ENCODE measurements at places on chromosomes 2 and 18. TPM values are rescaled to one million over a fixed set of nuclear protein-coding genes. Genes with fewer than 3 reads are reported as not detected.
A peak's percentile ranks its signal among the peaks of the same experiment; 100 is the strongest.

The SPDYA gene
- 1.3 TPM for total RNA-seq

The SCN2A gene
- 8.2 TPM for total RNA-seq

The QPCT gene
- total RNA-seq, result 23.1 TPM

The AKAIN1 gene
- total RNA-seq, result not detected

The IL1R2 gene
- not detected for total RNA-seq

- H3K36me3 ChIP-seq, result no peaks in the 10 kb centered on the region
- H3K4me3 ChIP-seq, result no peak overlapping the region
- H3K4me1 ChIP-seq, result no peaks in the 10 kb centered on the region
- no peak overlapping the region for H3K27ac ChIP-seq
Observed at GRCh38 chr2:174166261-174166660, 82.1 kb downstream of the OLA1 start.

GRCh38 chr2:66601624-66602023, 166.7 kb downstream of the MEIS1 start:
- no peak overlapping the region for H3K27ac ChIP-seq
- no peaks in the 10 kb centered on the region for H3K27me3 ChIP-seq
- DNase-seq, result no peak
- no peak overlapping the region for H3K4me3 ChIP-seq
- H3K4me1 ChIP-seq, result no peaks in the 10 kb centered on the region
- H3K36me3 ChIP-seq, result no peaks in the 10 kb centered on the region

- DNase-seq, result no peak
- no peak overlapping the region for H3K27ac ChIP-seq
- peak overlapping the region; percentile 41 for H3K4me3 ChIP-seq
- H3K27me3 ChIP-seq, result peaks cover 54% of the 10 kb centered on the region
Observed at GRCh38 chr2:60556576-60557485, 3.4 kb upstream of the BCL11A start.

- no peaks in the 10 kb centered on the region for H3K36me3 ChIP-seq
- H3K27me3 ChIP-seq, result no peaks in the 10 kb centered on the region
- H3K4me1 ChIP-seq, result peaks cover 26% of the 10 kb centered on the region
- no peak overlapping the region for H3K27ac ChIP-seq
Observed at GRCh38 chr2:215615803-215616174, 179.9 kb upstream of the FN1 start.

GRCh38 chr2:120465989-120466703, 120.2 kb downstream of the INHBB start:
- H3K27me3 ChIP-seq, result peaks cover 2% of the 10 kb centered on the region
- H3K27ac ChIP-seq, result no peak overlapping the region
- H3K4me3 ChIP-seq, result no peak overlapping the region
- DNase-seq, result no peak
- no peaks in the 10 kb centered on the region for H3K36me3 ChIP-seq
- H3K4me1 ChIP-seq, result peaks cover 15% of the 10 kb centered on the region

- H3K27me3 ChIP-seq, result no peaks in the 10 kb centered on the region
- peaks cover 2% of the 10 kb centered on the region for H3K36me3 ChIP-seq
Observed at GRCh38 chr18:48767090-48767690, 183.6 kb downstream of the SMAD7 start.

DNA sequence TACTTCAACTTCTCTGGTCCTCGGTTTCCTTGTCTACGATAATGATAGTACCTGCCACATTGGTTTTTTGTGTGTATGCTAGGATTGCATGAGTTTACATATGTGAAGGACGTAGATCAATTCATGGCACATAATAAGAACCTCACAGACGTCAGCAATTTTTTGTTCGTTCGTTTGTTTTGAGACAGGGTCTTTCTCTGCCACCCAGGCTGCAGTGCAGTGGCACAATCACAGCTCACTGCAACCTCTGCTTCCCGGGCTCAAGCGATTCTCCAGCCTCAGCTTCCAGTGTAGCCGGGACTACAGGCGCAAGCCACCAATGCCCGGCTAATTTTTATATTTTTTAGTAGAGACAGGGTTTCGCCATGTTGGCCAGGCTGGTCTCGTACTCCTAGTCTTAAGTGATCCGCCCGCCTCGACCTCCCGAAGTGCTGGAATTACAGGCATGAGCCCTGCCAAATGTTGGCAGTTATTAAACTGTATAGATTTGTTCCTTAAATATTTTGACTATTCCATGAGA, 756 bp upstream of the SLC35F5 start:
- H3K27me3 ChIP-seq, result no peaks in the 10 kb centered on the region
- DNase-seq, result peak; percentile 6
- H3K4me3 ChIP-seq, result peak overlapping the region; percentile 94
- H3K27ac ChIP-seq, result peak overlapping the region; percentile 94
- no peaks in the 10 kb centered on the region for H3K36me3 ChIP-seq

DNA sequence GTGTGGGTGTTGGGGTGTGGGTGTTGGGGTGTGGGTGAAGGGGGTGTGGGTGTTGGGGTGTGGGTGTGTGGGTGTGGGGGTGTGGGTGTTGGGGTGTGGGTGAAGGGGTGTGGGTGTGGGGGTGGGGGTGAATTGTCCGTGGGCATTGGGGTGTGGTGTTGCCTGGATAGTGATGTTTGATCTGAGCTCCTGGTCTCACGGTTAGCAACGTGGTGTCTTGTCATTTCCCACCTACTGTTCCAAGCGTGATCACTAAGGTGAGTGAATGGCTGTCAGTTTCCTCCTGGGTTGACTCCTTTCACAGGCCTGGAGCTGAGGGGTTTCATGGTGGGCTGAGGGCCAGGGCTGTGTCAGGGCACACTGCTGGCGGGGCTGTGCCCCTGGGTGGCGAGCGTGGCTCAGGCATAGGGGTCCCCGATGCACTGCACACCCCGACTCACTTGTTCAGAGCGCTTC, 27.2 kb downstream of the RTP5 start:
- H3K36me3 ChIP-seq, result no peaks in the 10 kb centered on the region
- peaks cover 7% of the 10 kb centered on the region for H3K27me3 ChIP-seq
- H3K4me1 ChIP-seq, result no peaks in the 10 kb centered on the region

GRCh38 chr2:74625658-74626425, 22.3 kb downstream of the M1AP start:
- no peaks in the 10 kb centered on the region for H3K4me1 ChIP-seq
- no peak overlapping the region for H3K27ac ChIP-seq
- DNase-seq, result no peak
- H3K27me3 ChIP-seq, result peaks cover 2% of the 10 kb centered on the region

DNA sequence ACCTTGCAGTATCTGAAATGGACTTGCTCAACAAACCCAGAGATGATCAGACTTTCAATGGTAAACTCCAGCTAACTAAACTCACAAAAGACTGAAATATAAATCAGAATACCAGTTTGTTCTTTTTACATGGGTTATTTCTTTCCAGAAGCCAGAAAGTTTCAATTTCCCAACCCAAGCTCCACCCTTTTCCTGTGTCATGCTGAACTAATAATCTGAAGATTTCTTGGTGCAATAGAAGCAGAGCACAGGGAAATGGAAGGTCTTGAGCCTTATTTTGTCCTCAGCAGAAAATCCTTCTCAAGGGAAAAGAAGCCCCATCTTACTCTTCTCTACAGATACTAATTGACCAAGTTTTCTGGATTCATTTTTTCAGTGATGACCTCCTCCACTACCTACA, 93.3 kb upstream of the PAPOLG start:
- no peaks in the 10 kb centered on the region for H3K36me3 ChIP-seq
- no peak for DNase-seq
- no peak overlapping the region for H3K27ac ChIP-seq
- H3K27me3 ChIP-seq, result no peaks in the 10 kb centered on the region

GRCh38 chr2:153308466-153308865, 170.1 kb downstream of the RPRM start:
- no peak overlapping the region for H3K27ac ChIP-seq
- no peaks in the 10 kb centered on the region for H3K36me3 ChIP-seq
- H3K4me3 ChIP-seq, result no peak overlapping the region
- DNase-seq, result no peak
- no peaks in the 10 kb centered on the region for H3K27me3 ChIP-seq

- no peak overlapping the region for H3K27ac ChIP-seq
- no peak for DNase-seq
- no peaks in the 10 kb centered on the region for H3K4me1 ChIP-seq
- H3K36me3 ChIP-seq, result peaks cover 11% of the 10 kb centered on the region
Observed at GRCh38 chr2:170002096-170002495, 174.8 kb downstream of the UBR3 start.

GRCh38 chr2:15425712-15426111, 135.4 kb downstream of the NBAS start:
- H3K27ac ChIP-seq, result no peak overlapping the region
- no peaks in the 10 kb centered on the region for H3K36me3 ChIP-seq
- H3K4me1 ChIP-seq, result no peaks in the 10 kb centered on the region
- no peaks in the 10 kb centered on the region for H3K27me3 ChIP-seq

GRCh38 chr18:55485666-55486065, 102.3 kb downstream of the TCF4 start:
- H3K36me3 ChIP-seq, result no peaks in the 10 kb centered on the region
- H3K27ac ChIP-seq, result no peak overlapping the region
- no peak overlapping the region for H3K4me3 ChIP-seq
- H3K27me3 ChIP-seq, result no peaks in the 10 kb centered on the region
- peaks cover 18% of the 10 kb centered on the region for H3K4me1 ChIP-seq

DNA sequence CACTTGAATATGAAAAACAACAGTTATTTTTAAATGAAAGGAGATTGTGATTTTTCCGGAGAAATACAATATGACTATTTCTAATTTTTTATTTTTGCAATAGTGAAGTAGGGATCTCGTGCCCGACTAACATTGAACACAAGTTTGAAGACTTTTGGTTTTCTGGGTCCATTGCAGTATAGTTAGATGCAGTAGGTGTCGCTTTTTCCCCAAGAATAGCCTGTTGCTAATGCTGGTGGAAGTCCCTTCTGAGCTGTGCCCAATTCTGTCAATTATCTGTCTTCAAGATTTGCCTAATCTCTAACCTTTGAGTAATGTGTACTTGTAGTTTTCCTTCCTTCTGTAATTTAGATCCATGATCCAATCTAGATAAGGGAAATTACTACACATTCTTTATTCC, 36.5 kb downstream of the SEMA4F start:
- peaks cover 10% of the 10 kb centered on the region for H3K27me3 ChIP-seq
- no peaks in the 10 kb centered on the region for H3K36me3 ChIP-seq
- no peak overlapping the region for H3K4me3 ChIP-seq
- H3K4me1 ChIP-seq, result no peaks in the 10 kb centered on the region
- DNase-seq, result peak; percentile 36

GRCh38 chr2:113872201-113872600, 17.7 kb upstream of the ACTR3 start:
- H3K36me3 ChIP-seq, result no peaks in the 10 kb centered on the region
- peak overlapping the region; percentile 62 for H3K27ac ChIP-seq
- DNase-seq, result peak; percentile 90
- H3K4me1 ChIP-seq, result peaks cover 9% of the 10 kb centered on the region
